Hematopoietic multipotent progenitor cell (in vitro differentiated cells): ENCODE measurements at places on chromosomes 4 and X.

GRCh38 chr4:56937262-56937661 is 29.6 kb downstream of the REST start:
- DNase-seq: no peak

GRCh38 chr4:8164194-8164565 is 5.6 kb upstream of the ABLIM2 start:
- no peak for DNase-seq

DNA sequence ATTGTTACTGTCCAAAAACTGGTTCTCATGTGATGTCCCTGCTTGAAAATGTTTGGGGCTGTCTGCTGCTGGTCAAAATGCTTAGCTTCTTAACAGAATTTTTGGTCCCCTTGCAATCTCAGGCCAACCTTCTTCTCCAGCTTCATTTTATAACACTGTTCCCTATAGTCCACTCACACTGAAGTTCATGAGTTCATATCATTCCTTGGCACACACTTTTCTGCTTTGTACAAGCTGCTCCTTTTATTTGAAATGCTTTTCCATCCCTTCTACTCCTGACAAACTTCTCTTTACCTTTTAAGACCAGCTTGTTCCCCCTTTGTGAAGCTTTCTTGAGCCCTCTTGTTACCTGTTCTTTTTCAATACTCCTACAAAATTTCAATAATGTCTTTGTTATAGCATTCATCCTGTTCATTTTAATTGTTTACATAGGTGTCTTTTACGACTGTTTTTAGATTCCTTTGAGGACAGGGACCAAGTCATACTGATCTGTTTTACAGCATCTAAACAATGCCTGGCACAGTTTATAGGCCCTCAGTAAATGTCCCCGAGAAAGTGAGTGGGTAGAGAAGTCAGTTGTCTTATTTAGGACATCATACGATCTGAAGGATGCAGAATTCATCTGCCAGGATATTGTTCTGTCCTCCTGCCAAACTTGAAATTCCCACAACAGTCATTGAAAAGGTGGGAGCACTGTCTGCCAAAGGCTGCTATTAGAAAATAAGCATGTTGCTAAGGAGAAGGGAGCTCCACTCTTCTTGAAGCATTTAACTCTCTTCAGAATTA is 134.4 kb upstream of the BMPR1B start:
- DNase-seq: no peak

DNA sequence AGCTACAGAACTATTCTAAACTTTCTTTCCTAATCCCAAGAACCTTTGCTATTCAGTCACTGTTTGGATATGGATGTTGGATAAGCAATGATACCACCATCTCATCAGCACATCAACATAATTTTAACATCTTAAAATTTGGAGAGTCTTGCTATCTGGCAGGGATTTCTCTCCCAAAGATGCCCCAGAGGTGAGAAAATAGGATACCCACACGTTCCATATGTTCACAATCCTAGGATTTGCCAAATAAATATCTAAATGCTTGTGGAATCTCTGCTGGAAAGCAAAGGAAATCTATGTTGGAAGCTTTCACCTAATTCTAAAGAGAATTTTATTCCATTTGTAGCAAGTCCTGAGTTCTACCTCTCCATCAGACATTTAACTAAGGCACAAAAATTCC is 24.4 kb downstream of the SOWAHB start:
- DNase-seq: no peak

- no peak for DNase-seq
These were observed 88.9 kb downstream of the COX7B2 start for GRCh38 chr4:46820154-46820553.

GRCh38 chr4:69057620-69058409 is 38.5 kb upstream of the UGT2B7 start:
- no peak for DNase-seq

GRCh38 chr4:98110929-98111328 is 32.3 kb downstream of the STPG2 start:
- no peak for DNase-seq

DNA sequence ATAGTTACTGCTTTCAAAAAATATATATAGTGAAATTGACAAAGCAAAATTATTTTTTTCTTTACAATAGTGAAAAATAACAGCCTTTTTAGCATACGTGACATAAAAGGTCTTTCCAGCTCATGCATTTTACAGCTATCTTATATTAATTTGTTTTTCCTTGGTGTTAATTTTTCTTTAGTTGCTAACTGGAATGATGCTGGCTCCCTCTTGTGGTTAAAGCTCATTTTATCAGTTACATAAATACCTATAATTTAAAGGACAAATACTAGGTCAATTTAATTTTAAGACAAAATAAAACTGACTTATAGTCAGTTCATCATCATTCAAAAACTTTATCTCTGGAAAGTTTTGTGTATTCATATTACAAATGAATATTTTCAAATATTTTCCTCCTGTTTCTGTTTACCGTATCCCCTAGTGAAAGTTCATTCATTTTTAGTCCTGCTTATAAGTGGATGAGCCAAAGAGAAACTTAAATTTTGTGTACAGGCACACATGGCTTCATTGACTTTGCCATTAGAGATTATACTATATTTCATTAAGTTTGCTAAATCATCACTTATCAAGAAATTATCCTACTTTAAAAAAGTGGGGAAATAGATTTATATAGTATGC is 9.9 kb upstream of the ANAPC4 start:
- DNase-seq: no peak

GRCh38 chr4:151484396-151485102 is 75.6 kb downstream of the FHIP1A start:
- DNase-seq: no peak

- DNase-seq: no peak
These were observed 30.8 kb downstream of the SLC16A2 start for GRCh38 chrX:74452199-74452481.

DNA sequence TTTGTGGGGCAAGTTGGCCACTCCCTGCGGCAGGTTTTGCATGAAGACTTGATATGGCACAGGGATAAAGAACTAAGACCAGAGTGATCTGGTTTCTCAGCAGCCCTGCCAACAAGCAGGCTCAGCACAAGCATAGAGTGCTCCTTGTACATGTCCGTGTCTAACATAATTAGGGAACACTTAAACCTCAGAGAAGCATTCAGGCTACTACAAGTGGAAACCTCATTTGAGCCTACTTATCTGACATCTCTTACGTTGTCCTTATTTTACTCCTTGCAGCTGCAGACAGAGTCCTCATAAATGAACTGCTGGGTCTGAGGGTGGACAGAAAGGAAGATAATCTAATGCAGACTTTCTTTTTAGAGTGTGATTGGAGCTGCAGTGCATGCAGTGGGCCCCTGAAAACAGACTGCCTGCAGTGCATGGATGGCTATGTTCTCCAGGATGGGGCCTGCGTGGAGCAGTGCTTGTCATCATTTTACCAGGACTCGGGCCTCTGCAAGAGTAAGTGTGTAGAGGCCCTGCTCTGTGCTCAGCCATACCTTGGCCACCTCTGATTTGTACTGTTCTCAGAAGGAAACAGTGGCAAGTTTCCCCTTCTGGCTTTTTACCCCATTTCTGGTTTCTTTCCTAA is 179.1 kb upstream of the ANXA3 start:
- no peak for DNase-seq

DNA sequence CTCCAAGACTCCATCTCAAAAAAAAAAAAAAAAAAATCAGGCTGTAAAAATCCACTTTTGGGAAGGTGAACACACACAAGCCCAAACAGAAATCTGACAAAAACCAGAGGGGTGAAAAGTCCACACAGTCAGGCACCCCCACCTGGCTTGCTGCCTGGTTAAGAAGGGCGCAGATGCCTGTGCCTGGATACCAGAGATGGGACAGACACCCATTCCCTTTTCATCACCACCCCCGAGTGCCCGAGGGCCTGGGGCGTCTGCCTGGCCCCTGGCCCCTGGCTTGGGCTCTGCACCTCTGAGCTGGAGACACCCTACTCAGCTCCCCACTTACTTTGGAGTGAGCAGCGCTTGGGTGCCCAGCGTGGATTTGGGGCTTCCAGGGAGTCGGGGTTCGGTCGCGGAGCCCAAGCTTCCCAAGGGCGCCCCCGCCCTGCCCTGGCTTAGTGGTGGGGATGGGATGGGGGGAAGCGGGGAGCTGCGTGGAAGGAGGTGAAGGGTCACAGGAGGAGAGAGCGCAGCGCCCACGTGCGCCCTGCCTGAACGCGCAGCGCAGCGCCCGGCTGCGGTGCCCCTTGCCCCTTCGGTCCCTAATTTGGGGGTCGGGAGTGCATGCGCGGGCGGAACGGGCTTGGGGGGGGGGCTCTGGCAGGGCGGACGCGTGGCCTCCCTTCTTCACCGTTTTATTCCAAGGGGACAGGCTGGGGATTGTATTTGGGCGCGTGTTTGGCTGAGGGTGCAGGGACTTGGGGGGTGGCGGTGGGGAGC is 11.3 kb downstream of the SHOX start:
- DNase-seq: no peak

DNA sequence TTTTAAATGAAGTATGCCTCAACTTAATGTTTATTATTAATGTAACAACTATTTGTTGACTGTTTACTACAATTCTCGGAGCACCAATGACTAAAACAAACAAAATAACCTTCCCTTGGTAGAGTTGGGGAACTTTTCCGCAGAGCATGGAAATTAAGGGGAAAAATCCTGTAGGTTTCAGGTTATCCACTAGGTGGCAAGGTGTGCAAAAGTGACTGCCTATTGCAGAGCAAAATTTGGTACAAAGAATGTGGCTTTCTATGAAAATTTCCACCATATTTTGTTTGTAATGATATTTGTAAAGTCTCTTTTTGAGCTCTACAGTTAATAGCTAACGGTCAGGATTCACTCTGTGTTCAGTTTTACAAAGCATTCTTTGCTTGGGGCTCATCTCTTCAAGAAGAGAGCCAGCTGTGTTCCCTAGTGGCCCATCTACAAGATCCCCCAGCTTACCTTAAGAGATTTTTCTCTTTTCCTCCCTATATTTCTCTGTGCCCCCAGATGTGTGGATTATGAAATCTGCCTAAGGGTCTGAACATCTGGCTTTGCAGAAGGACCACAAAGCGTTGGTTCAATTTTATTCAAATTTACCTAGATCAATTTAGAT is 61.1 kb downstream of the FBXO8 start:
- DNase-seq: no peak

- DNase-seq: no peak
These were observed 1.8 kb downstream of the PRSS12 start for GRCh38 chr4:118350961-118351360.

DNA sequence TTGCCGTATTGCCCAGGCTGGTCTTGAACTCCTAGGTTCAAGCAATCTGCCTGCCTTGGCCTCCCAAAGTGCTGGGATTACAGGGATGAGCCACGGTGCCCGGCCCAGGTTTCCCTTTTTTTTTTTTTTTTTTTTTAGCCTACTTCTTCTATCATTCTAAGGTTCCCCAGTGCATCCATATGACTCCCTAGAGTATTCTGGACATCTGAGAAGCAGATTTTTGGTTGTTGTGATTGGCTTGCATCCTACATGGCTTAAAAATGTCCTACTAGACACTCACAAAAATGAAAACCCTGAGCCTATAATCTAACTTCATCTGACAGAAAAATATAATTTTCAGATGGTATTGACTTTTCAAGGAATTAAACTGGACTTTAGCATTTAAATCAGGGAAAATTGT is 41.7 kb downstream of the SMIM14 start:
- DNase-seq: no peak
